ENCODE measurements at places on chromosomes 6 and 20.

DNA sequence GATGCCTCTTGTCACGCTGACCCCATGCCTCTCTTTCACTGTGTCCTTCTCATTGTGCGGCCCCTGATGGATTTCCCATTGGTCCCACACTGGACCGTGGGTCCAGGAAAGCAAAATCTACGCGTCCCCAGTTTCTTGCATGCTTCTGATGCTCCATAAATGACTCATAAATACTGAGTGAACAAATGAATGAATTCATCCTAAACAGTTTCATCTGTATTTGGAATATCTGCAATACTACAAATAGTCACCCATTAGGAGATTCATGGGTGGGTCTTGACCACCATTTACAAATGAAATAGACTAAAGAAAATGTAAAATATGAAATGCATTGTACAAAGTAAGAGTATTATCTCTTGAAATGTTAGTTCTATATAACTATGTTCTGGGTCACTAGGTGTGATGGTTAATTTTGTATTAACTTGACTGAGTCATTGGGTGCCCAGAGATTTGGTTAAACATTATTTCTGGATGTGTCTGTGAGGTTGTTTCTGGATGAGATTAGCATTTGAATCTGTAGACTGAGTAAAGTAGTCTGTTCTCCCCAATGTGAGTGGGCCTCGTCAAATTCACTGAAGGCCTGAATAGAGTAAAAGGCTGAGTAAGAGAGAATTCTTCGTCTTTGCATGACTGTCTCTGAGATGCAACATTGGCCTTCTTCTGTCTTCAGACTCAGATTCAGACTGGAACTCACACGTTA lies 448.7 kb downstream of the PREX1 start:
- no peak for DNase-seq

GRCh38 chr6:152428126-152428525 lies 209.0 kb downstream of the SYNE1 start:
- no peak for DNase-seq

GRCh38 chr20:37571033-37571432 lies 43.4 kb upstream of the BLCAP start:
- DNase-seq, result no peak

GRCh38 chr6:151067684-151068596 lies 171.8 kb upstream of the AKAP12 start:
- peak; percentile 49 for DNase-seq
